ENCODE measurements at places on chromosomes 1 and 21.

DNA sequence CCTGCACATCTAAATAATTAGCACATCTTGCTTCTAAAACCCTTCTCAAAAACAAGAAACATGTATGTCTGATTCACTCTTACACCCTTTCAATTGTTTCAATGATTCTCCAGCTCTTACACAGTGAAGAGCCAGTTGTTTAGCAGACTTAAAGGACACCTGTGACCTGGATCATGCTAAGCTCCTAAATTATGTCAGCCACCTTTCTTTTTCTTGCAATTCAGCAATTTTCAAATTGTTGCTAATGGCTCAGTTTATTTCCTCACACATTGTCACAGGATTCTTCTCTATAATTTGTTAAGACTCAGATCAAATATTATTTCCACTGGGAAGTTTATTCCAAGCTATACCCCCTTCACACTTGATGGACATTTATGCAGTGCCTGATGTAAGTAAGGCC, 413.2 kb downstream of the PLA2G4A start:
- no peak for DNase-seq

DNA sequence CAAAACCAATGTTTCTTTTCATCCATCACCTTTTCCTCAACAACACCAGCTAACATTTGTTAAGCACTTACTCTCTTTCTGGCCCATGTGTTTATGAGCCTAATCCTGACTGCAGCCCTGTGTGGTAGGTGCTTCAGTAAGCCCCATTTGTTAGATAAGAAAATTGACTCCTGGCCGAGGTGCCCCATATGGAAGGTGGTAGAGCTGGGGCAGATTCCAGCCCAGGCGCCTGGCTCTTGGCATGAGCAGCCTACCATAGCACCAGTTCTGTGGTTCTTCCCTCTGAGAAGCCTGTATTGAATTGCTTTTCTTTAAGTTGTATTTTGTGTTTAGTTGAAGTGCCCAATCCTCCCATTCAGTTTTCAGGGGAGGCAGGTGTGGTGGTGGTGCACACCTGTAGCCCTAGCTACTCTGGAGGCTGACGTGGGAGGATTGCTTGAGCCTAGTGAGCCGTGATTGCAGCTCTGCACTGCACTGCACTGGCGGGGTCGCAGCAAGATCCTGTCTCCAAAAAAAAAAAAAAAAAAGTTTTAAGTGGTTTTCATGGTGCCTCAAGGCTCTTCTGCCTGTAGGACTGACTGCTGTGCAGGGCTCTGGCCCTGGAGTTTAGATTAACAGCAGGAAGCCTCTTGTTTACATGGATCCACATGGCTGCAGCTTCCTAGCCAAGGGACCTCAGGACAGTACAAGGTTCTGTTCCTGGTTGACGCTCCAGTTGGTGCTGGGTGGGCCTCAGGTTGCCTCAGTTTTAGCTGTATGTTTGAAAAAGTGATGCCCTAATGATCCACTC, 125.9 kb downstream of the MRPS6 start:
- DNase-seq, result no peak

DNA sequence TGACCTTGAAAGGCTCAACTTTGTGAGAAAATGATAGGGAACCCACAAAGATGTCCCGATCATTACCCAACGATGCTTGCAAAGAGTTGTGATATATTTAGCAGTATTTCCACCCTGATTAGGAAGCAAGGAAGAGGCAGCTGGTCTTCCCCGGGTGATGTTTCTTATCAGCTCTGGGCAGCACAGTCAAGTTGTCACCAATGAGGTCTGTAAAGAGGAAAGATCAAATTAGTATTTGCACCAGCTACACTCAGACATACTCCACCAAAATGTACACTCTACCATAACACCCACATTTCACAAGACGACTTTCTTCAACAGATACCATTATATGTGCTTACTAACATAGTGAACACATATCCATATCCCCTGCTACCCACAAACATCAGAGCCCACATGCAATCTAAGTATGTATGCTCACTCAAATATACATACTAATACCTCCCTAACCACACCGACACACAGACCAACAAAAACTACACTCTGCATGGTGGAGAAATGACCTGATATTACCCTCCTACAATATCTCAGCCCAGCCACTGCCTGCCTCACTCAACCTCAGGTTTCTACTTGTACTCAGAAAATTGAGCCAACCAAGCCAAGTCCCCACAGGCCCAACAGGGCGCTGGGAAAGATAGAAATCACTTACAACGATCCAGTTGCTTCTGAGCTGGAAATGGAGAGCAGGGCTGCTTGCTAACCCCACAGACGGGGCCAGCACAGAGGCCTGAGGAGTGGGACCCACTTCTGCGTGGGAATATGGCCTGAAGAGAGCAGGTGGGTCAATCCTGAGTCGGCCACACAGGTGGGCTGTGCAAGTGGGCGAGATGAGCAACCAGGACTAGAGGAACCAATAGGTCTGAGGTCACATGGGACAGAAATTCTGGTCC, 4.6 kb upstream of the BTG2 start:
- no peak for DNase-seq

GRCh38 chr1:162666006-162666645, 33.9 kb downstream of the DDR2 start:
- DNase-seq, result no peak

DNA sequence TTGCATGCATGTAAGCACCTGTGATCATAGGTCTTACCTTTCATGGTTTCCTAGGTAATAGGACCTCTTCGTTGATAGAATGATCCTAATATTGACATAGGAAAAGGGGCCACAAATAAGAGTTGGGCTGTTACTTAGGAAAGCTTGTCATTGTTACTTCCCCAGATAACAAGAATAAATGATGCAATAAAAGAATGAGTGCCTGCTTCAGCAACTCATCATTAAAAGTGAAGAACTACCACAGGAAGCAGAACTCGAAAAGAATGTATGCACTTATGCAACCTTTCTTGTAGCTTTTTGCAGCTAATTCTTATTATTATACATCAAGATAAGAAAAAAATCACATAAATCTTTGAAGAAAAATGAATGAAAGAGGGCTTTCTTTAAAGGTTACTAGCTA, 548.6 kb downstream of the LTN1 start:
- DNase-seq, result no peak

DNA sequence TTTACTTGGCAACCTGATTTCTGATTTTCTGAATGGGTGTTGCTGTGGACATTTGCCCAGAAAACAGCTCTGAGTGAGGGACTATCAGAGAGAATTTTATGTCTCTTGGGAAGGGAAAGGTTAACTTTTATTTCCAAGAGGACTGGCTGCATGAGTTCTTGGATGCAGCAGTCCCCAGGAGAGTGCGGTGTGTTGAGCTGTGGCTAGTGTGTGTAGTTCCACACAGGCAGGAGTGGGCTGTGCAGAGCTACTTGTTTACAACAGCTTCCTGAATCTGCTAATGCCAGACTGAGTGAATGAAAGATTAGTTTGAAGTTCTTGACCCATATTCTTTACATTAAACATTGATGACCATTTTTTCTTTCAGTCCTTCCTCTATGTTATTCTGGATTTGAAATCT, 41.0 kb upstream of the APOBEC4 start:
- DNase-seq, result no peak

DNA sequence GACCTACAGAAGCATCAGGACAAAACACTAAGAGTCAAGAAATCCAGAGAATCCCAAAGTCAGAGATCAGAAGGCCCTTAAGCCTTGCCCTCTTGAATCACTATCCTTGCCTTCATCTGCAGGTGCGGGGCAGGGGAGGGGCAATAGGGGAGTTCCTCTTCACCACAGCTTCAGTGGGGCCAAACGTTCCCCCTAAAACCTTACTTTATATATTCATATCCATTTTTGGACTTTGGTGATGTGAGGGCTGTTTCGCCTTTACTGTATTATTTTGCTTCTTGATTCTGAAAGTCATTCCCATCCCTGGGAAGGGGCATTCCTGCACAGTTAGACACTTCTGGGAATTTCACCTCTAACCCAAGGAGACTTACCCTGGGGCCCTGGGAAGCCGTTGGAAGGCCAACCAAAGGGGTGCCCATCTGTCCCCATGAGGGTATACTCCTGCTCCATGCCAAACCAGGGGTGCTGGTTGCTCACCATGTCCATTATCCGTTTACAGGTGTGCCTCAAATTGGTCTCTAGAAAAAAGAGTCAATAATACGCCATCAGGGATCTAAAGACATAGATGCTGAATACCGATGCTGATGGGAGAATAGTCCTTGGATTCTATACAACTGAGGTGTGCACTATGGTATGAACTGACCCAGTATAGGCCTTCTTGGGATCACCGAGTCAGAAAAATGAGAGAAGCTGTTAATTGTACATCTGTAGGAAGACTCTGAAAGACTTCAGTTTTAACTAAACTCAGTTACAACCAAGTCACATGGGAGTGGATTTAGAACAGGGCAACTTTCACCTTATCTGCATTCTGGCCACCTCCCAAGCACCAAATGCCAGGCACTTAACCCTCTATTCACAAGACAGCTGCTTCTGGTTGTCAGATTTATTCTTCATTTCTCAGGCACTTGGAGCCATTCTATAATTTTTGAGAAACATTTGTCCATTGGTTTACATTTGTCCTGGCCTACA, 5.4 kb downstream of the GLUL start:
- no peak for DNase-seq

GRCh38 chr1:30299393-30299792, 424.0 kb downstream of the MATN1 start:
- DNase-seq, result no peak

DNA sequence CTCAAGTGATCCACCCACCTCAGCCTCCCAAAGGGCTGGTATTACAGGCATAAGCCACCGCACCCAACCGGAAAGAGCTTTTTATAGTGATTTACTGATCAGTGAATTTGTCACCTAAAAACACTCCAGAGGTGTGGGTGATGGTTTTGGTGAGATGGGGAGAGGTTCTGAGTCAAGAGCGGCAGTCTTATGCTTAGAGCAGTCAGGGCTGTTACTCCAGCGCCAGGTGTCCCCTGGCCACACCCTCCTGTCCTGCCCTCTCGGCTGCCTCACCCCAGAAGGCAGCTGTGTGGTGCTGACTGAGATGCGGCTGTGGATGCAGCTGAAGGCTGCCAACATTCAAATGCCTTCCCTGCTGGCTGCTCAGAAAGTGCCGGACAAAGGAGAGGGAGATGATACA, 94.5 kb upstream of the LPGAT1 start:
- no peak for DNase-seq

DNA sequence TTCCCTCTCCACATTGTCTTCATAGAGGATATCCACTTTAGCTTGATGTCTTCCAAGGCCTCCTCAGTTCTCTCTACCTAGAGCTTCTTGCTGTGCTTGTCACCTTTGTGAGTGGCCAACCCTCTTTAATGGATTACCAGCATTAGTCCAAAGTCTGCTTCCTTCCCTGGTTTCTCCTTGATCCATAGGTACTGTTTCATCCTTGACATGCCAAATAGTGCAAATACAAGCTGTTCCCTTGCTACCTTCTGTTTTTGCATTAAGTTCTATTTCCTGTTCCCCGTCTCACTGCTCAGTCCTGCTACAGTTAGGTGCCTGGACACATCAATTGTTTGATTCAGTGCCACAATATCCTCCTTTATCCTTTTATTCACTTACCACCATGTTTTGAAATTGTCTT, 19.2 kb downstream of the MAST2 start:
- no peak for DNase-seq

DNA sequence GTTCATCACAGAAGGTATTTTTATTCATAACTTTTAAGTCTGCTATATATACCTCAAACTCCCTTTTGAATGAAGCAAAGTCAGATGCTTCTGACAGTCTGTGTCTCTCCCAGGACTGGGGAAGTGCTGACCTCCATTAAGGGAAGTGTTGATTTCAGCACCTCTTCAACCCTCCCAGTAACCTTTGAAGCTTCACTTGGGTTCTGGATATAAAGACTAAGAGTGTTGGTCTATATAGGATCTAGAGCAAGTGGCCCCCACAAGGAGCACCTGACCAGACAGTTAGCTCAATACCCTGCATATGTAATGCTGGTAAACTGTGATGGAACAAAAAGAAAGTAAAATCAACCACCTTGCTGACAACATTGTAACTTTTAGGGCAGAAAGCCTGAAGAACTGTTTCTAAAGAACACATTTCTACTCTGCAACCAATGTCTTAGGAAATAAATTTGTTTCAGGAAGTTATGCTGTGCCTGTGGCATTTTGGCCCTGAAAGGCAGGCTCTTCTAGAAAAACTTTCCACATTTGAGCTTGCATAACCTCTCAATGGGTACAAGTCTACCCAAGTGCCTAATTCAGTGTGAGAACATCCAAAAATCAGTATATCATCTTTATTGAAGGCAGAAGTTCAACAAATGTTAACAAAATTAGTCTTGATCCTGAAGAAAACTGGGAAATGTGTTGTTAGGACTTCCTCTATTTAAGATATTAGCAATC, 865 bp upstream of the PTPN22 start:
- no peak for DNase-seq

DNA sequence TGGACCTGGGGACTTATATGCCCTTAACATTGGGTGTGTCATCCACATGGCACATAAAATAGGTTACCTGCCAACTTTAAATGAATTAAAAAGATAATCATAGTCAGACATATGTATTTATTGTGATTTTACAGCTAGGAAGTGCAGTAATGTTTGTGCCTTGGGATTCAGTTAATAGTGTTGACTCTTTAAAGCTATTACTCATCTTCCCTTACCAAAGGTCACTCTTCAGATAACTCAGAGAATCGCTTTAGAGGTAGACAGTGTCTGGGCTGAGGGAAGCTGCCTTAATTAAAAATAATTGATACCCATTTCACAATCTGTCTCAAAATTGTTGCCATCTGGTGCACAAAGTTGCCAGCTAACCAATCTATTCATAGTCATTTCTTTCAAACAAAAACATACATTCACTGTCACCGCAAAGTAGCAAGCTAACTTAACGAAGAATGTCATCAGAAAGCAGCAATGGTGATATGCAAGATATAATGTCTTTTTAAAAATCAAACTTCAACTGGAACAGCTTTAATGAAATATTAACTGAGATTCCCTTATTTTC, 3.0 kb upstream of the KRTAP15-1 start:
- DNase-seq, result no peak

DNA sequence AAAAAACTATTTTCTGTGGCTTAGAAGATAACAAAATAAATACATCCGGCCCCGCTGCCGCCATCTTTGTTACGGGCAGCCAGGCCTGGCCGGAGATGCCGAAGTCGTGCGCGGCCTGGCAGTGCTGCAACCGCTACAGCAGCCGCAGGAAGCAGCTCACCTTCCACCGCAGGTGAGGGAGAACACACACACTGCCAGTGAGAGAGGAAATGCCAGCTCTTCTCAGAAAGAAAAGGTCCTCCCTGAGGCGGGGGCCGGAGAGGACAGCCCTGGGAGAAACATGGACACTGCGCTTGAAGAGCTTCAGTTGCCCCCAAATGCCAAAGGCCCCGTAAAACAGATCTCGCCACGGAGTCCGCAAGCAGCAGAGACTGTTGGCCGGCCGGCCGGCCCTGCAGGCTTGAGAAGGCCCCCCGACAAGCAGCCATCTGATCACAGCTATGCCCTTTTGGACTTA, 323.2 kb downstream of the AMY1C start:
- DNase-seq, result no peak

- no peak for DNase-seq
Measured at GRCh38 chr1:83632906-83633305, 366.0 kb downstream of the TTLL7 start.

GRCh38 chr1:170149241-170149640, 3.5 kb downstream of the NTMT2 start:
- no peak for DNase-seq
